ENCODE measurements at places on chromosomes 7 and 10.
A peak's percentile ranks its signal among the peaks of the same experiment; 100 is the strongest.

DNA sequence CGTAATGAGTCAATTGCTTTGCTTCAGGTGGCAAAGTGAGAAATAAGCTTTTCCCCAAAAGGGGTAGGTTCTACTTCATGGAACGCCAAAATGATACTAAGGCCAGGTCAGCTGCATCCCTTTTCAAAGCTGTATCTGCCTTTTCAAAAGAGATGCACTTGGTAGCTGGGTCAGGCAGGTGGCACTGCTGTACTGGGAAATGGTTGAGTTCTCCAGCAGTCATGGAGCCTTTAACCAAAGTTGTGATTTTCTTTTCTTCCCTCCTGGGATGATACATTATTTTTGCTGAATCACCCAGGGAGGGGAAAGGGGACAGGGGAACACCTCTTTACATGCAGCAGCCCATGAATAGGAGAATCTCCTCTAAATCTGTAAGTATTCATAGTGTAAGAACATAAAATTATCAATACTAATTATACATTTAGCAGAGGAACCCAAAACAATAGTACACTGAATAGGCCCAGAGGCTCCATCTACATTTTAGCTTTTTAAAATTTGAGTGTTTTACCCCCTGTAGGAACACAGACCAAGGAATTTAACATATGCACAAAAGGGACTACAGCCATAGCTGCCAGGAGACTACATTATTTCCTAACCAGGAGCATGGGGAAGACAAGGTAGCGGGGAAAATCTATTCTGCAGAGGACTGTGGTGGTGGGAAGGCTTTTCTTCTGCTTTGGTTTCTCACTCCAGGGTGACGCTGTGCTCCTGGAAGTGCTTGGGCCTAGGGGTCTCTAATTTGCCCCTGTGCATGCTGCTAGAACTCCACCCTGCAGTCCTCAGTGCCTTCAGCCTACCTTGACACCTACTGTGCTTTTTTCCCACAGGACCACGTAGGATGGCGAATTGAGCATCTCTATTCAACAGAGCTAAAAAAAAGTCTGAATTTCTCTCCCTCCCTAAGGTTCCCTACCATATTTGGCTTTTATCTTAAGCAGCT lies 6.4 kb upstream of the GPR22 start:
- peak; percentile 54 for DNase-seq

- DNase-seq: no peak
Observed at GRCh38 chr7:159060440-159060839, 84.2 kb downstream of the VIPR2 start.

GRCh38 chr10:13719425-13719824 lies 132.7 kb downstream of the PRPF18 start:
- DNase-seq: no peak

DNA sequence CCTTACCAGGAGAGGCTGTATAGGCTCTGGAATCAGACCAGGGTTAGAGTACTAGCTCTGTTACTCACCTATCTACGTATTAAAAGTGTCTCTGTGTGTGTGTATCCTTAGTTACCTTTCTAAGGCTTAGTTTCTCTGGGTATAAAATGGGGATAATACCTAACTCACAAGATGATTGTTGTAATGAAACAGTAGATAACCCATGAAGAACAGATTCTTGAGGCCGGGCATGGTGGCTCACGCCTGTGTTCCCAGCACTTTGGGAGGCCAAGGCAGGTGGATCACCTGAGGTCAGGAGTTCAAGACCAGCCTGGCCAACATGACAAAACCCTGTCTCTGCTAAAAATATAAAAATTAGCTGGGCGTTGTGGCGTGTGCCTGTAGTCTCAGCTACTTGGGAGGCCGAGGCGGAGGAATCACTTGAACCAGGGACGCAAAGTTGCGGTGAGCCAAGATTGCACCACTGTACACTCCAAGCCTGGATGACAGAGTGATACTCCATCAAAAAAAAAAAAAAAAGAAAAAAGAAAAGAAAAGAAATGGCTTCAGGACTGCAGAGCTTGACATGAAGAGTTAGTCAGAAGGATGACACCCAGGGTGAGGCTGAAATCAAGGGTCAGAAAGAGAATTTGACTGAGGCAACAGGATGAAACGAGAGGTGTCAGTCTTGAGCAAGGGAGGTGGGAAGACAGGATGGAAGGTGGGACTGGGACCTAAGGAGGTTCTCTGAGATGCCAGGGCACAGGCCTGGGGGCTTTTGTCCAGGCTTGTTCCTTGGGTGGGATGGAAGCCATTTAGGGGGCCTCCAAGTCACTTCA lies 33.4 kb downstream of the PRKAR2B start:
- no peak for DNase-seq

DNA sequence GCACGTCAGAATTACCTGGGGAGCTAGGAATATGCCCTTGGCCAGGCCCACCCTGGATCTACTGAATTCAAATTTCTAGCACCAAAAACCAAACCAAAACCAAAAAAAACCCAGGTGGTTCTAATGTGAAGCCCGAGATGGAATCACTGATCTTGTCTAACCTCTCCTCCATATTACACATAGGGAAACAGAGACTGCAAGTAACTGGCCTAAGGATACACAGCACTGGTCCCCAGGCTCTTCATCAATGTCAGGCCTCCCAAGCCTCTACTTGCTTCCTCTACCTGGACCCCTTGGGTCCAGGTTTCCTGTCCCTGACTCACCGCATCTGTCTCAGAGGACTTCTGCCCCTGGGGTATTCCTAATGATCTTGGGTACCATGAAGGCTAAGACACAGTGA lies 30.7 kb downstream of the ZCCHC24 start:
- no peak for DNase-seq
